Natural killer cell treated with Interleukin-12 subunit alpha and Interleukin-12 subunit beta and Interleukin-15 and Interleukin-18, amount 100 ng/mL, for 72 hours (primary cell): ENCODE measurements at places on chromosomes 12 and 14. TPM values are rescaled to one million over a fixed set of nuclear protein-coding genes. Genes with fewer than 3 reads are reported as not detected.

DNA sequence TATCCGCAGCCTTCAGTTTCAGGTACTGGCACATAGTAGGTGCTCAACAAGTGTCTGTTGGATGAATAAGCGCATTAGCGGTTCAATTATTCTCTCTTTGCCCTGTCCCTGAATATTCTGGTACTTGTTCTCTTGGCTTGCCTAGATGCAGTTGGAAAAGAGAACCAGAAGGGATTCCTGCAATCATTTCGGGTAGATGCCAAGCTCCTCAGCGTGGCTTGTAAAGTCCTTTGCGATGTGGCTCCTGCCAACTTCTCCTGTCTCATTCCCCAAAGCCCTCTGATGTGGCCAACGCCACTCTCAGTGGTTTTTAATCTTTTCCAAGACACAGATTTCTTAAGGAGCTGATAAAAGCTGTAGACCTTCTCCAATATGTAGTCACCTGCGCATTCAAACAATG is 230.3 kb downstream of the SUDS3 start:
- no peak for DNase-seq

- DNase-seq = no peak
Measured at GRCh38 chr12:115776399-115776798, 501.1 kb downstream of the MED13L start.

GRCh38 chr14:53161758-53162435 is 8.8 kb upstream of the DDHD1 start:
- DNase-seq = no peak

CELA1 gene
- total RNA-seq = 0.31 TPM

- no peak for DNase-seq
Measured at GRCh38 chr12:78886719-78887407, 22.3 kb downstream of the SYT1 start.

KRT73 gene
- not detected for total RNA-seq

GRCh38 chr12:64304571-64304970 is 82.5 kb upstream of the KICS2 start:
- DNase-seq = no peak

DNA sequence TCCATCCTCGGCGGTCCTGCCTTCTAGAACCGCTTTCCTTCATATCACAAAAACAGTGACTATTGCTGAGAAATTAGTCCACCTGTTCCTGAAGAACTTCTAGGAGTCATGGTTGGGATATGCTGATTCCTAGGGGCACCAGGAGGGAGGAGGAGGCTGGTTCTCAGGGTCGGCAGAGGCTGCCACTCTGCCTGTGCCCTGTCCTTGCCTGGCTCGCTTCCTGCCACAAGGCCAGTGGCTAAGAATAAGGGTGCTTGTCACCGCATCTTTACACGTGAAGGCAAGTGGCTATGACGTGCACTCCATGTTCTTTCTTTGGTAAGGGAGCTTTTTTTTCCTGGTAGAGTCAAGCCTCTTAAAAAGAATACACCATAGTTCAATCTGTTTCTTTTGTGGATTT is 18.7 kb upstream of the DGLUCY start:
- no peak for DNase-seq

- DNase-seq = no peak
Measured at GRCh38 chr12:58925111-58925611, 4.9 kb upstream of the LRIG3 start.

GRCh38 chr12:10214136-10214894 is 1.6 kb downstream of the GABARAPL1 start:
- DNase-seq = no peak
